ENCODE measurements at places on chromosomes 1 and 21.

- DNase-seq = no peak
Observed at GRCh38 chr21:37568916-37569315, 202.3 kb downstream of the DYRK1A start.

GRCh38 chr21:27397578-27397977, 430.7 kb upstream of the ADAMTS5 start:
- DNase-seq = no peak

GRCh38 chr1:233242827-233243483, 52.6 kb downstream of the PCNX2 start:
- DNase-seq = peak; percentile 86

DNA sequence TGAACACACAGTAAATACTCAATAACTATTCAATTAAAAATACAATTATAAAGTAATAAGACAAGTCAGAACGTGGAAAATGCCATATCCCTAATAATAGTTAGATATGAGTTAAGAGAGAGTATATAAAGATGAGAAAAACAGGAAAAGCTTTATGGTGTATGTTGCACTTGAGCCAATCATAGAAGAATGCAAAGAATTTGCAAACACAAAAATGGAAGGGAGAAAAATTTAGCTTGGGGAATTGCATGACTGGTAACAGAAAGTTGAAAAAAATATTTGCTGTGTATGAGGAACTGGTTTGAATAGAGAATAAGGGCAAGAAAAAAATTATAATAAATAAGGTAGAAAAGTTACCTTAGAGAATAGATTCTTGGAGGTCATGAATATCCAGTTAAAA, 739.6 kb upstream of the CXADR start:
- DNase-seq = no peak

DNA sequence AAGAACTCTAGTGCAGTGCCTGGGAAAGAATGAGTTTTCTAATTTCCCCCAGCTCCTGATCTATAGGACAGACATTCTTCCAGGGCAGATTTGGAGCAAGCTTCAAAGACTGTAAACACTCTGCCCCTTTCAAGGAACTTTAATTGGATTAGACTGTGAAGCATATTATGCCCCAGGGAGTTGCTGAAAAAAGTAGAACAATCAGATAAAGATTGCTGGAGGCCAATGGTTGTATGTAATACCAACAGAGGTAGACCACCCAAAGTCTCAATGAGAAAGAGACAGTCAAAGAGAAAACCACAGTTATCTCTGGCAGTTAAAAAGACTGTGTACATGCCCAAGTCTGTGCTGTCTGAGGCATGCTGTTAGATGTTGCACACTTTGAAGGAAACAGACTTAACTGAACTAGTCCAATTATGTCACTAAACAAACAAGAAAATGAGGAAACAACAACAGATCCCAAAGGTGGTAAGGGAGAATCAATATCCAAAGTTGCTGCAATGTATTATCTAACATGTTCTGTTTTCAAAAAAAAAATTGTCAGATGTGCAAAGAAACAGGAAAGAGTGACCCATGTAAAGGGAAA, 24.4 kb downstream of the C4BPA start:
- DNase-seq = no peak

DNA sequence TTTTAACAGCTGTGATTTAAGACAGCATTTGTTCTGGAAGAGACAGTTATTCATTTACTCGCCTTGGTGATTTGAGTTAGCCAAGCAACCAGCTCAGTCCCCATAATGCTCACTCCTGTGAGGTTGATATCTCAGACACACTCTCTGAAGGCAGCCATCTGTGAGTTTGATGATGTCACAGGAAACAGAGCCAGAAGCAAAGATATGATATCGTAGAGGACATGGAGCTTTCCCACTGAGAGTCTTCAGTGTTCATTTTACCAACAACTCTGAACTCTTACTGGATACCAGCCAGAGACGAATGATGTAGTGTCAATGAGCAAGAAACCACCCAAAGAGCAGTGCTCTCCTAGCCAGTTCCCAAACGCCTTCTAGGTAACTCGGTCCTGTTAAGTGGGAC, 219.4 kb downstream of the SLC35F3 start:
- no peak for DNase-seq

- DNase-seq = no peak
Observed at GRCh38 chr1:202266061-202266765, 72.6 kb downstream of the LGR6 start.

GRCh38 chr1:17307946-17308345, at the start of gene PADI4:
PADI4 (plus strand) TSS chr1:17308197; CDS start chr1:17308223, 26 bp downstream.
- peak; percentile 55 for DNase-seq

- no peak for DNase-seq
Observed at GRCh38 chr1:34267326-34267725, 90.6 kb downstream of the C1orf94 start.

DNA sequence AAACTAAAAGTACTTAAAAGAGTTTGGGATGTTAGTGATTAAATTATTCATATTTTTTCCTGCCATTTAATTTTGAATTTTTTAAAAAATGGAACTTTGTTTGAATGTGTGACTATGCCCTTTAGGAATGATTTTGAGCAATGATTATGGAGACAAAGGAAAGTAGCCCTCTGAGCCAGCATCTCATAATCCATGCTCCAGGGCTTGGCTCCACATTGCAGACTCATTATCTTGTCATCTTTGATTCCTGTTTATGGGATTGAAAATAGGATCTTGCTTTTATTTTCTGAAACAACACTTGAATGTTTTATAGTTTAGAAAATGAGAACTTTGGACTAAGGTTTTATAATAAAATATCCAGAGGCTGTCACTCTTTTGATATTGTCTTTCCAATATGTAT, 14.5 kb downstream of the AXDND1 start:
- no peak for DNase-seq

DNA sequence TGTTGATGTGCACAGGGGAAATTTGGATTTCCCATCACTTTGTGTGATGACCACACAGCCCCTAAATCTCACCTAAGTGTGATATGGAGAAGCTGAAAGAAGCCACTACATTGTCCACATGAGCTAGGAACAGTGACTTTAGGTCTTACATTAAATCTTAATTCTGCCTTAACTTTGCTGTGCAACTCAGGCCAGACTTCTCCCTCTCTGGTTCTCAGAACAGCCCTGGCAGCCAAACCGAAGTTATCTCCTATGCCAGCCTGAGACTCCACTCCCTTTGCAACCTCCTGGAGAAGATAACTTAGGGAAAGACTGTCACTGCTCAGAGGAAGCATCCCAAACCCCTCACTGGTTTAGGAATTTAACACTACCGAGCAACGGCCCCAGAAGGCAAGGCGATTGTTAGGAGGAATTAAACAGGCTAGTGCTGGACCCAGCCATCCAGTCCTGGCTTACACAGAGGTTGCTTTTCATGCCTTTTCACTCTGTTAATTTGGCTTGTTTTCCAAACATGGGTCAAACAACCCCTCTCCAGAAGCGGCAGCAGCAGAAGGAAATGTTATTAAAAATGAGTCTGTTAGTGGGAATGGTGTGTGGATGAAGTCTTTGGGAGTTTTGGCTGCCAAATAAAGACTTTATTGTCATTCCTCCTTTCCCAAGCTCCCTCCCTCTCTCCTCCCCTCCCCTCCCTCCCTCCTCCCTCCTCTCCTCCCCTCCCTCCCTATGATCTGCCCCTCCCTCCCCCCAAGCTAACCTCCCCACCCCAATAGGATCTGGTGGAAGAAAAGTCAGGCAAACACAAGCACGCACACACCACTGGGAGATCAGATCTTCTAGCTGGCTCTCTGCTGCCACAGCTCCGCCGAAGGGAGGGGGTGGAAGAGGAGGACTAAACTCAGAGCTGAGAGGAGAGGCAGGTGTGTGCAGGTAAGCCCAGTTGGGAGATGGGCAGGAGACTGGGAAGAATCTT, at the start of gene PRELP:
Gene PRELP, plus strand, starts transcription at position 795 of the 970 bp plus-strand sequence. CDS start 7,379 bp downstream, outside the sequence.
- DNase-seq = no peak

DNA sequence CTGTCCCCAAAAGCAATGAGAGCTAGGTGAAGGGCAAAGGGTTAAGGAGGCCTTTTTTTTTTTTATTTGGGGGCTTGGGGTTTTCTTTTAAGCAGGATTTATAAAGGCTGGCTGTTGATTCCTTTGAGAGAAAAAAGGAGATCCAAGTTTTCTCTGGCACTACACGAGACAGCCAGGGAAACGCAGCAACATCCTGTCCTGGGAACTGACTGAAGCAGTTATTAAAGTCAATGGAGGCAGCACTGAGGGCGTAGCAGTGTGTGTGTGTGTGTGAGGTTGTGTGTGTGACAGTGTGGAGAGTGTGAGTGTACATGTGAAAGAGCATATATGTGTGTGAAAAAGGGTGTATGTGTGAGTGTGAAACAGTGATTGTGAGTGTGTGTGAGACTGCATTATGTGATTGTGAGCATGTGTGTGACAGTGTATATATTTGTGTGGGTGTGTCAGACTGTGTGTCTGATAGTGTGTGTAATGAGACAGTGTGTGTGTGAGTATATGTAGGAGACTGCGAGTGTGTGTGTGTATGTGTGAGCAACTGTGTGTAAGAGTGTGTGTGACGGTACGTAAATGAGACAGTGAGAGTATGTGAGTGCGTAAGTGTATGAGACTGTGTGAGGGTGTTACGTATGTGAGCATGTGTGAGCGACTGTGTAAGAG, 65.9 kb upstream of the TIAM1 start:
- DNase-seq = no peak

GRCh38 chr1:214066190-214066589, 78.4 kb downstream of the PROX1 start:
- DNase-seq = no peak

DNA sequence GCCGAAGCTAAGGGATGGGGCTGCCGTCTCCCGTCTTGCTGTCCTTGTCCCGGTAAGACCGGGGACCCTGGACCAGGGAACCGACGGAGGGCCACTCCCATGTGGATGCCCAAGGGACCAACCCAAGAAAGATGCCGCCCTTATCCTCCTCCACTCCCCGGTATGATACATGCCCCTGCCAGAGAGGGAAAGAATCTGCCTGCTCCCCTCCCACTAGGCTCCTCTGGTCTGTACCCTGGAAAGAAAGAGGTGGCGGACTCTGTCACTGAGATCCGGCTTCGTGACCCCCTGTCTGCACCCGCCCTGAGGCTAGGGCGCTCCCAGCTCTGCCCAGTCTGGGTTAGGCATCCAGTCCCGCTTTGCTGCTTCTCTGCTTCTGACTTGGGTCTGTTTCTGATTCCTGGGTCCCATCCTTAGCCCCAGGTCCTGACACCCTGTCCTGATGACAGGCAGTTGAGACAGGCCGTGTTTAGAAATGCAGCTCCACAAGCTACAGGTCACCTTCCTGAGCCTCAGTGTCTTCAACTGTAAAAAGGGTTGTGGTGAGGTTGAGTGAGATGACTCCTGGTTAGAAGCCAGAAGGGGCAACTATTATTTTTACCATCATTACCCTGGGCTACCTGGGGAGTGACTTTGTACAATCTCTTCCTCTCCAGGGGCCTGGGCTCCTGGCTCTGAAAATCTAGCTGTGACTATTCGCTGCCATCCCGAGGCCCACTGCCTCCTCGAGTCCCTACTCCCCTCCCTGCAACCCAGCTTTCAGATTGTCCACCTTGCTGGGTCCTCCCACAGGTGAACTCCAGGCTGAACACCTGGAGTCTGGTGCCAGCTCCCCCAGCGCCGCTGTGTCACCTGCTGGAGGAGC, 3.7 kb downstream of the MATN1 start:
- DNase-seq = peak; percentile 40

DNA sequence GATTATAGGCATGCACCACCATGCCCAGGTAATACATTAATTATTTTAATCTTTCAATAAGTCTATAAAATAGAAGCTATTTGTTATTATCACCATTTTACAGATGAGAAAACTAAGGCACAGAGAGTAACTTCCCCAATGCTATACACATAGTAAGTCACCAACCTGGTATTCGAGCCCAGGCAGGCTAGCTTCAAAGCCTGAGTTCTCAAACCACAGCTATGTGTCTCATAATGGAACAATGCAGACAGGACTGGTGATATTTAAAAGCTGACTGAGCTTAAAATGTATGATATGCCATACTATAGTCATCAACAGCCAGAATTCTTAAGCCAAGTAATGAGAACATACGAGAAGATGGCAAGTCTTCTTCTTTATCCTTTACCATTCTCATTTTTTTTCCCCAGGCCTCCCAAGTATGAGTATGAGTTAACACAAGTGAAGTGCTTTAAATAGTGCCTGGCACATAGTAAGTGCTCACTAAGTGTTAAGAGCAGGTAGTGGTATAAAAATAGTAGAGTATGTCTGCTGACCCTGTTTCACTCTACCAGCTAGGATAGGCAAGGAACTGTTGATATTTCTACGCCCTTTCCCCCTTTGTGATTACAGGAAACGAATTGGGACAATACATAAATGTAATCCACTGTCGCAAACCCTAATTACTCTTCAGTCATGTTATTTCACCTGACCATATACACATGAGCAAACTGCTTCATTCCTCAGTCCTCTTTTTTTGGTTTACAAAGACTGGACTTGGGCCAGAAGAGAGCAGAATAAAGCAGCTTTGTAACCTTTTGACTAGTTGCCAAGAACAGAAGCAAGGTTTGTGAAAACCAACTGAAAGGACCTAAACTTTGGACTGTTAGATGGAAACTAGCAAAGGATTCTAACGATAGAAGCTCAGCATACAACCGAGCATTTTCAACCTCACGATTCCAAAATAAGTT, 9.5 kb downstream of the EYA3 start:
- DNase-seq = no peak

DNA sequence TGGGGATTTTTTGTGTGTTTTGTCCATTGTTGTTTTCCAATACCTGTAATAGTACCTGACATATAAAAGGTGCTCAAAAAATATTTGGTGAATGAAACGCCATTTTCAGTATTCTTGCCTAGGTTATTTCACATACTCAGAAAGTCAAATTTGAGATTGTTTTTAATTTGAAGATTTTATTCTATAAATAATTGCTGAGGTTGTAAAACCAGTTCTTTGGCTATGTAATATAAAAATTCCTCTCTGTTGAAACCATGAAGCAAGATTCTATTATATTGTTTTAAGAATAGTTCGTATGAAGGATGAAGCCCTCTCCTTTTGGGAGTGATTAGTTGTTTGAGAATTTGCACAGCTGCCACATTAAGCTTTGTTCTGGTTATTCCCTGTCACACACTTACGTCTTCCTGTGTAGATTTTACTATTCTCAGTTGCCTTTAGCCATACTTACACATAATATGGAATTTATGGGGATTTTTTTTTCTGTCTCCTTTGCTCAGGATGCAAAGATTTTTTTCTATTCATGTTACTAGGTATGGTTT, 60.2 kb upstream of the MPC2 start:
- DNase-seq = no peak

DNA sequence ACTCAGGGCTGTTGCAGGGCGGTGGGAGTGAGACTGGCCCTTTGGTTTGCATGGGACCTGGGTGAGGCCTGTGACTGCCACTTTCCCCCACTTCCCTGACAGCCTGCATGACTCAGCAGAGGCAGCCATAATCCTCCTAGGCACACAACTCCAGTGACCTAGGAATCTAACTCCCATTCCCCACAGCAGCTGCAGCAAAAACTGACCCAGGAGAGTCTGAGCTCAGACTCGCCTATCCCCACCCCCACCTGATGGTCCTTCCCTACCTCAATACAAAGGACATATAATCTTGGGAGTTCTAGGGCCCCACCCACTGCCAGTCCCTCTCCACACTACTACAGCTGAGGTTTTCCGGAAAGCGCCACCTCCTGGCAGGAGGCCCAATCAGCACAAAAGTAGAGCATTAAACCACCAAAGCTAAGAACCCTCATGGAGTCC, 26.7 kb downstream of the NDC1 start:
- no peak for DNase-seq
